ENCODE measurements at places on chromosomes 11 and 22. TPM values are rescaled to one million over a fixed set of nuclear protein-coding genes. Genes with fewer than 3 reads are reported as not detected.

DNA sequence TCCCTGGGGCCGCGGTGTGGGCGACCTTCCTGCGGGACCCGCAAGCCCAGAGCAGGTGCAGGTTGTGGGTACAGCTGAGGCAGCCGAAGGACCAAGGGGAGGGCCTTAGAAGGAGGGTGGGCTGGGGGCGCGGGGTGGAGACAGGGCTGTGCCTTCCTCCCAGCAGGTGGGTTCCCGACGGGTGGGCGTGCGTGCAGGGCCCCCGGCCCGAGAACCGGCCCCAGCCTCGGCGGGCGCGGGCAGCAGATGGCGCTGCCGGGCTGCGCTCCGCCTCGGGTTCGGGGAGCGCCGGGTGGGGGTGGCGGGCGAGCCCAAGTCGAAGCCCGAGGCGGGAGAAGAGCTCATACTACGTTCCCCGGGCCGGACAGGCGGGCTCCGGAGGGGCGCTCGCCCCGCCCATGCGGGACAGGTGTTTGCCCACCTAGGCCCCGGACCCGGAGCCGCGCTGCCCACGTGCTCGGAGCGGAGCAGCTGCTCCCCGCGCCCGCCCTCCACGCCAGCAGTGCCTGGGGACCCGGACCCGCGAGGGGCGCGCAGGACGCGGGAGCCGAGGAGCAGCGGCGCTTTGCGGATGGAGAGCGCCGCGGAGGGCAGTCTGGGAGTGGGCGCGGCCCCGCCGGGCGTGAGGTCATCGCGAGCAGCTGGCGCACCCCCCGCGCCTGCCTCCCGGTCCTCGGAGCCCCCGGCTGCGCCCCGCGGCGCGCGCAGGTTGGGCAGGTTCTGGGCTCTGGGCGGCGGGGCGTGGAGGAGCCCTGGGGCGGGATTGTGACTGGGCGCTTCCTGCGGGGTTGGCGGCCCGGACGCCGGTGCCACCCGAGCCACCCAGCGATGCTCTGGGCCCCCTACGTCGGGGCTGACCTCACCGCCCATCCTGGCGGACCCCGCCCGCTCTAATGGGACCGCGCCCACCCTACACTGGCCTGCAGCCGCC, 25.3 kb downstream of the DUSP8 start:
- peak; percentile 64 for DNase-seq

DNA sequence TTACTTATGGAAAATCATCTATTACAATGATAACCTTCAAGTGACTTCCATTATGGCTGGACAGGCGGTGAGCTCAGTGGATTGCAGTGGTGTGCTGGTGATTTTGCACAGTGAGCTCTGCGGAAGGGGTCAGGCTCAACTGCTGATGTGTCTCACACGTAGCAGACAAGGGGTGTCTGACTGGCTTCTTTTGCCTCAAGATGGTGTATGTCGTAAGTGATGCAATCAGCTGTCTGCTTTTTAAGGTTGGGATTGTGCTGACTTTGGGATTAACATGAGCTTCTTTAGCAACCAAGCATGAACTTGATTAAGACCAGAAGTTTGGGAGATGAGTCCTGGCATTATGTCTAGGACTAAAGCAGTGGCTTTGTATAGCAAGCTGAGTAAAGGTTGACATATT, 49.5 kb downstream of the POLD3 start:
- DNase-seq = no peak

GRCh38 chr11:4826425-4826824, 5.3 kb downstream of the OR51F2 start:
- no peak for DNase-seq

Gene WT1
- 3.1 TPM for total RNA-seq

GRCh38 chr11:103920933-103921332, 115.5 kb upstream of the DDI1 start:
- no peak for DNase-seq

DNA sequence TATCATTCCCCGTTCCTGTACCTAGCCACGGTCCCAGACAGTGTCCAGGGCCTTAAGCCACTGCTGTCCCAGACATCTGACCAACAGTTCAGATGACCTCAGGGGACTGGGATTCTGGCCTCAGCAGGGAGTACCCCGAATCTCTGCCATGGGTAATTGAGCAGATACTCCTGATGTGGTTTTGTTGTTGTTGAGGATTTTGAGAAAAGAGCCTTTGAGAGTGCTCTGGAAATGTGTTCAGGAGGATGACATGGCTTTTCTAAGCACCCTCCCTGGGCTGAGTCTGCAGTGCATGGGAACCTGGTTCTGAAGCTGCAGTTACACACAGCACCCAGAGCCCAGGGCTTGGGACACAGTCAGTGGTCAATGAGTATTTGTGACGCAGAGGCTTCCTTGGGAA, 30.4 kb downstream of the ADAMTS15 start:
- DNase-seq = no peak

GRCh38 chr11:117424781-117425180, 97.1 kb downstream of the CEP164 start:
- DNase-seq = no peak

Gene TMEM25
- 10.8 TPM for total RNA-seq

DNA sequence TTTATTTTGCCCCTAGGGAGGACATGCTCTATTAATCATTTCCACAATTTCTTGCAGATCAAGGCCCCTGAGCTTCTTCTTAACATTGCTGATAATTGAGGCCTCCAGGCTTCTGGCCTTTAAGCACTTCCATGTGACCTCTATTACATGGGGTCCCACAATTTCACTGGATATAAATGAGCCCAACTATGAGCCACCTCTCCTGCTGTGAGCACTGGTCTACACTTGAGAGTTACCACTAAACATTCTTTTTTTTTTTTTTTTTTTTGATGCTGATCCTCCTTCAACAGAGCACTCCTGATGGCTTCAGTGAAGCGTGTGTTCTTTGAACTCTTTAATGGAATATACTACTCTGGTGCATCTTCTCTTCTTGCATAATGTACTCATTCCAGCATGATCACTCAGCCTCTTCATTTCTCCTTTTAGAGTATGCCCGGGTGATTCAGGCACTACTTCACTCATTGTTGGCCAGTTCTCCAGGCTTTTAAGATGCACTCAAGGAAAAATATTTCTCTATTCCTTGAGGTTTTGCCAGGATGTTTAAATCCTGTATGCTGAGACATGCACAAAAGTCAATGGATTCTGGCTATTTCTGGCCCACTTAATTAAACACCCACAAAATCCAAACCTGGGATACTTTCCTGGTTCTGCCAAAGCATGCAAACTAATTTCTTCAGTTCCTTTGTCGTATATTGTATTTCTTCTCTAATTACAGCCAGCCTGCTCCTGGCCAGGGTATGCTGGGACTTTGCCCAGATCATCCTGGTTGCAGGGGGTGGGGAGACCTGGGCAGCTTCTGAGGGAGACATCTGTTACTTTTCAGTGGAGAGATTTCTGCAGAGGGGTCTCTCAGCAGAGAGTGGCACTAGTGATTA, 257.8 kb upstream of the LUZP2 start:
- no peak for DNase-seq

Gene RNF141
- total RNA-seq = 37.9 TPM

- DNase-seq = no peak
Observed at GRCh38 chr22:28029201-28029948, 110.3 kb upstream of the PITPNB start.
